Ovary (tissue), 10 donors: ENCODE measurements at places on chromosomes 4 and X. TPM values are rescaled to one million over a fixed set of nuclear protein-coding genes. Genes with fewer than 3 reads are reported as not detected.

SRD5A3 gene
- total RNA-seq = 4.1 TPM

ADH1A gene
- total RNA-seq = not detected

DEFB131A gene
- not detected for total RNA-seq

DNA sequence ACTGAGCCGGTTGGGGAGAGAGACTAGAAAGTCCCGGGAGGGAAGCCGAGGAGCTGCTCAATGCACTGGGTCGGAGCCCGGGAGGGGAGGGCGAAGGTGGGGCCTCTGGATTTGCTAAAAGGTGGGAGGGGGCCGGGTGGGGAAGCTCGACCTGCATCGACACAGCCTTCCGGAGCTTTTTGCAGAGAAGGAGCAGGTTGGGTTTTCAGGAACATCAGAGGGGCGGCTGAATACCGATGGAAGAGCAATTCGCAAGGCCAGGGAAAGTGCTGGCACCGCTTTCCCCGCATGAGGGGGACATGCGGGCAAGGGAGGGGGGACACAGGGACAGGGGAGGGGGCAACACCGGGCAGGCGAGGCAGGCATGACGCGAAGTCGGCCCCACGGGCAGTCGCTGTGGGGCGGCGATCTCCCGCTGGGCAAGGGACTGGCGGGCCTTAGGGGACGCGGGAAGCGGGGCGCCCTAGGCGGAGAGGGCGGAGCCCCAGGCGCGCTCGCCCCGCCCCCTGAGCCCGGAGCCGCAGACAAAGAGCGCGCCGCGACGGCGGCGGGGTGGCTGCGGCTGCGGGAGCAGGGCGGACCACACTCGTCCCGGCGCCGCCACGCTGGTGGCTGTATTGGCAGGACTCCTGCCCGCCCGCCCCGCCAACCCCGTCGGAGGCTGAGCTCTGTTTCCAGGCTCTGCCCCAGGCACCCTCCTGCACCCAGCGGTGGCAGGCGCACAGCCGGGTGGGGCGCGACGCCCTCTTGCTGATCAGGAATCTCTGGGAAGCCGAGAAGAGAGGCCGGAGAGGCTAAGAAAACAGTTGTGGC lies 11.6 kb downstream of the PDZD4 start:
- DNase-seq = no peak
- H3K4me3 ChIP-seq = peak overlapping the region; percentile 28
- H3K36me3 ChIP-seq = no peaks in the 10 kb centered on the region
- H3K27ac ChIP-seq = no peak overlapping the region

DNA sequence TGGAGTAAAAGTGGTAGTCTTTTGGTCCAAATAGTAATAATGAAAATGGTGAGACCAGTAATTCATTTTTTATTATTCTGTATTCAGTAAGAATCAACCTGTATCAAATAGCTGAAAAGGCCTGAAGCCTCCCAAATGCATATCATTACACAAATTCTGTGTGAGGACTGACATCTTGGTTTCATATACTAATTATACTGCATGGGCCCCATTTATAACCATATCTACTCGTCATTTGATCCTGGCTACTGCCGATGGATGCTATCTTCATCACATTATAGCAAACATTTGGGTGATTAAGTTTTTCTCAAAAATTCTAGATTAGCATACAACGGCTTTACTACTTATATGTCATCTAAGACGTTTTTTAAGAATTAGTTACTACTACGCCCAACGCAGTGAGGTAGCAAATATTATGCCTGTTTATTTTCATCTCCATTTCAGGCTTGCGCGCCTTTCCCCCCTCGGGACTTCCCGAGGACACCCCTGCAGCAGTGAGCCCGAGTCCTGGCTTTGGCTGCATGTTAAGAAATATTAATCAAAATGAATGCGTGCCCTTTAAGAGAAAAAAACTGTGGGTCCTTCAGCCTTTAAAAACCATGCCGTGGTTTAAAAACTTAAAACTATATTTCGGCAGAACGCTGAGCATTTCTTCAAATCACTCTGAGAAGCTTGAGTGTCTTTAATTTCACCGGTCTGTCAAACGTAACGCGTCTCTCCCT lies 814 bp upstream of the MMAA start:
- peak overlapping the region; percentile 80 for H3K4me3 ChIP-seq
- peak; percentile 29 for DNase-seq
- peak overlapping the region; percentile 64 for H3K27ac ChIP-seq
- H3K4me1 ChIP-seq = peaks cover 3% of the 10 kb centered on the region

- H3K27me3 ChIP-seq = no peaks in the 10 kb centered on the region
- no peaks in the 10 kb centered on the region for H3K36me3 ChIP-seq
- H3K4me3 ChIP-seq = no peak overlapping the region
- H3K4me1 ChIP-seq = peaks cover 16% of the 10 kb centered on the region
Measured at GRCh38 chr4:113059449-113060182, 10.2 kb downstream of the ANK2 start.
